Neural progenitor cell (in vitro differentiated cells): ENCODE measurements at places on chromosomes 1 and 21. TPM values are rescaled to one million over a fixed set of nuclear protein-coding genes. Genes with fewer than 3 reads are reported as not detected.

The MIXL1 gene
- total RNA-seq: 0.31 TPM in 1 of 2 replicates, not detected in the other

DNA sequence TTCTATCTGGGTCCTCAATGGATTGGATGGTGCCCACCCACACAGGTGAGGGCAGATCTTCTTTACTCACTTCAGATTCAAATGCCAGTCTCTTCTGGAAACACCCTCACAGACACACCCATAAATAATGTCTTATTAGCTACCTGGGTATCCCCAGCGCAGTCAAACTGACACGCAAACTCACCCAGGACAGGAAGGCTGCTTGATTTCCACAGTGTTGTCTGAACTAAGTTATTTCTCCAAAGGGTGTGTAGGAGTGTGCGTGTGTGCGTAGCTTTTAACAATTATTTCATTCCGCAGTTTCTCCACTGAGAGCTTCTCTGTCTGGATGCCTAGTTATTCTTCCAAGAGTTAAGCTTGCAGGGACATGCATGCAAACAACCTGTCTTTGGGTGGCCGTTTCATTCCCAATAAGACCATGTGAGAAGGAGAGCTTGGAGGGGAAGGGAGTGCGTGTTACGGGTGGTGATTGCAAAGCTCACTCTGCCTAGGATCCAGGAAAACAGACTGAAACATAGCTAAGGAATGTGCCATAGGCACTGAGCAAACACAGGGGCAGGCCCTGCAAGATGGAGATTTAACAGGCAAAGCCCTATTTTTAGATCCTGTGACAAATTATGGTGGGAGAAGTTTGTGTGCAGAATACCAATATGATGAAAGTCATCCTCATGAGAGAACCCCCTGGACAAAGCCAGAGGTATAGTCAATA is 269.7 kb downstream of the DYRK1A start:
- DNase-seq: no peak

DNA sequence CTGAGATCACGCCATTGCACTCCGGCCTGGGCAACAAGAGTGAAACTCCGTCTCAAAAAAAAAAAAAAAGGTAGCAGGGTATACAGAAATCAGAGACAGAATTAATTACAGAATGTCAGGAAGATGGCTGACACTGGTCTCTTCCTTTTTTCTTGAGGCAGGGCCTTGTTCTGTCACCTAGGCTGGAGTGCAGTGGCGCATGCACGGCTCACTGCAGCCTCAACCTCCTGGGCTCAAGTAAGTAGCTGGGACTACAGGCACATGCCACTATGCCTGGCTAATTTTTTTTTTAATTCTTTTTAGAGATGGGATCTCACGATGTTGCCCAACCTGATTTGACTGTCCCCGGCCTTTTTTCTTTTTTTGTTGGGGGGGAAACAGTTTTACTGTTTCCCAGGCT is 16.4 kb downstream of the RNU5D-1 start:
- DNase-seq: no peak

GRCh38 chr1:65949933-65950332 is 157.2 kb downstream of the PDE4B start:
- DNase-seq: no peak

GRCh38 chr1:168054117-168054516 is 82.6 kb downstream of the GPR161 start:
- DNase-seq: no peak

GRCh38 chr1:25771221-25772114 is 28.5 kb upstream of the SELENON start:
- DNase-seq: peak; percentile 87

DNA sequence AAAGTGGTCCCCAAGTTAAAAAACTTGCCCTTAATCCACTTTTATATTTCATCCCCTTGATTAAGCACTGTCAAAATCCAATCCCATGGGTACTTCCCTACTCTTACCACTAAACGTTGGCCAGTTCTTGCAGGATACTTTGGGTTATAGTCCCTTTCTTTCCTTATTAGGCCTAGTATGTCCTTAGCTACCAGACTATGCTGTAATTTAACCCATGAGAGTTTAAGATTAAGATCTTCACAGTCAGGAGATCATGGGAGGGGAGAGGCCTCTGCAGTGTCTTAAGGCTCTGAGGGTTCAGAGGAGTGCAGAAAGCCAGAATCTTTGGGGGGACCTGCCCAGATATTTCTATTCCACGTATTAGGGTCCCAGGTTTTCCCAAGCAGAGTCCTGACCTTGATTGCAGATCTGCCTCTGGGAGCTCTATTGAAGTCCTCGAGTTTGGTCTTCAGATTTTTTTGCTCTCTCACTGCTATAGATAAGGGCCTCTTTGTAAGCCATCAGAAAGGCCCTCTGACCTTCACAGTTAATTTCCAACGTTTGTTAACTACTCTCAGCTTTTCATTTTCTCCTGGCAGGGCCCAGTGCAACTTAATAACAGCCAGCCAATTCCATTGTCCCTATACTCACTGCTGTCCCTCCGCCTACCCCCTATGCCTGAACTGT is 9.0 kb upstream of the CGN start:
- no peak for DNase-seq
